ENCODE measurements at places on chromosomes 11 and 22. TPM values are rescaled to one million over a fixed set of nuclear protein-coding genes. Genes with fewer than 3 reads are reported as not detected.

DNA sequence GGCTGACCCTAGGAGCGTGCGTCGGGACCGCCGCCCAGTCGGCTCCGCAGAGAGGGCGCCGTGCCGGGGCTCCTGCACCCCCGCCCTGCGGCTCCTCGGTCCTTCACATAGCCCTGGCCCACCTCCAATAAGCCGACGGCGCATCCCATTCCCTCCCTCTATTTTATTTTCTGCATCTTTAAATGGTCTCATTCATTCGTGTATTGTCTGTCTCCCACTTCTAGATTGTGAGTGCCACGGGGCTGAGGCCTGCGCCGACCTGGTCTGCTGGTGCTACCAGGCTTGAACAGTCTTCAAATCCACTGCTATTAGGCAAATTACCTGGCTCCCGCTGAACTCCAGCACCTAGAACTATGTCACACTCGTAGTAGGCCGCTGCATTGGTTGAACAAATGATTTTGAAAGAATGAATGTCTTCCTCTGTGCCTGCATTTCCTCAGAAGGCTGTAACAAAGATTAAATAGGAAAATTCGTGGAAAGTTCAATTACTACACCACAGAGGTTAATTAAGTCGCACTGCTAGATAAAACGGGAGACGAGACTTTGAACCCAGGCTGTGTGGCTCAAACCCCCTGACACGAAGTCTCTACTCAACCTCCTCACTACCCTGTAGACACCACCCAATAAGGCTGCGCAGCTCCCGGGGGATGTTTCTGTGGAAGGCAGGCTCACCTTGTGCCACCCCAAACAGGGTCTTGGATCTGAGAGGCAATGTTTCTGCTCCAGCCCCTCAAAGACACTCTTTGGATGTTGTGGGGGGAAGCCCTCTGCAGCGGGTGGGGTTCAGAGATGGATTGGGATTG lies 1.2 kb upstream of the PPP1R14B start:
- no peak for DNase-seq
- H3K4me3 ChIP-seq, result peak overlapping the region; percentile 90
- H3K27me3 ChIP-seq, result no peaks in the 10 kb centered on the region
- no peak overlapping the region for H3K27ac ChIP-seq
- peaks cover 27% of the 10 kb centered on the region for H3K4me1 ChIP-seq

DNA sequence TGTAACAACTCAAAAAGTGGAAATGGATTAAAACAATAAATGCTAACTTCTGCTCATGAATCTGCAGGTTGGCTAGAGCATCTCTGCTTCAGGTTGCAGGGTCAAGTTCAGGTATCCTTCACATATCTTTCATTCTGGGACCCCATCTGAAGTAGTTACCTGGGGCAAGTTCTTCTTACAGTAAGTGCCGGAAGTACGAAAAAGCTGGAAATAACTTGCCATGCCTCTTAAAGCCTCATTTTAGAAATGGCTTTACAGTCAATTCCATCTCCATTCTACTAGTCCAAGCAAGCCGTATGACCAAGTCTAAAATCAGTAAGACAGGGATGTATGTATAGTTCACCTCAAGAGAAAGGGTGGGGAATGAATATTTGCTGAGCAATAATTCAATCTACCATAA lies 93.7 kb downstream of the FCHSD2 start:
- H3K27me3 ChIP-seq, result no peaks in the 10 kb centered on the region
- H3K36me3 ChIP-seq, result peaks cover 2% of the 10 kb centered on the region
- no peak overlapping the region for H3K27ac ChIP-seq
- peak overlapping the region; percentile 72 for H3K4me3 ChIP-seq
- DNase-seq, result no peak
- peaks cover 12% of the 10 kb centered on the region for H3K4me1 ChIP-seq

FOLR1 gene
- not detected for total RNA-seq

PYGM gene
- total RNA-seq, result 3.1 TPM

DNA sequence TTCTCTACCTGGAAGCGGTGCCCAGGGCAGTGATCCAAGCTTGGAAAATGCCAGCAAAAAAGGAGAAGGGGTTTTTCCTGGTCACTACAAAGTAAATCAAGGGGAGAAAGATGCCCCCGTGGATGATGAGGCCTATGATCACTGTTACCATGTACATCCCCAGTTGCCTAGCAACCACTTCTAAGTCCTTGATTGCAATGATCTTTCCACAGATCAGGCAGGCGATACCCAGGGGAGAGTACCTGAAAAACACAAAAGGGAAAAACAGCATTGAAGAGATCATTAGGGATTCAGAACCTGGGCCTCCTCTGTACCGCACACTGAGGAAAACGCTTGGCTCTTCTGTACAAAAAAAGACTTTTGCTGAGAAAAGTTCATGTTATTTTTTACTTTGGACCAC lies 127.1 kb downstream of the SLC1A2 start:
- H3K4me3 ChIP-seq, result no peak overlapping the region
- peak overlapping the region; percentile 3 for H3K27ac ChIP-seq
- DNase-seq, result no peak
- peaks cover 29% of the 10 kb centered on the region for H3K4me1 ChIP-seq

TH gene
- total RNA-seq, result not detected

DNA sequence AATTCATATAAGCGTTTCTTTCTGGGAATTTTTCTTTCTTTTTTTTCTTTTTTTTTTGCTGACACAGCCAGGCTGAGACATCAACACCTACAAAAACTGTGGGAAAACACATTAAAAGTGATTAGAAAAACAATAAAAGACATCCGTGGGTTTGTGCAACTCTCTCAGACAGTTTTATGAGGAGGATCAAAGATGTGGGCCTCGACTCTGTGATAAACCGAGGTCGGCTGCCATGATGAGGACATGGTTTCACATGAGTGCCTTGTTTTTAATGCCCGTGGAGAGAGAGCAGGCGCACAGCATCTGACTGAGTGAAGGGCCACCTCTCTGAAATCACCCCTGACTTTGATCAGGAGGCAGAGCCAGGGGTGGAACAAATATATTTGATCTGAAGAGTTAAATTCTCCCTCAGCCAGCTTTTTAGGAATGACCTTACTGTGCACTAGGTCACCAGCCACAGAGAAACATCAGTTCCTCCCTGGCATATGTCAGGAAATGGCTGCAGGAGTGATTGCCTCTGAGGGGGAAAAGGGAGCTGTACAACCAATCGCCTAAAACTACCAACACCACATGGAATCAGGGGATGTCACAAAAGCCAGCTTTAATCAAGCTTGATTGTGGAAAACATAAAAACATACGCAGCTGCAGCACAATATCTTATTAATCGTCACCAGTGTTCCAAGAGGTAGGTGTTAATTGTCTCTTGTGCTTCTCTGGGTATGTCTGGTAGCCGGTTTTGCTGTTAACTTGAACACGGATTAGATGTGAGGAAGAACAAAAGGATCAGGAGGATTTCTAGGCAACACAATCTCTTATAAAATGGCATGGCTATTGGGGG lies 164.7 kb downstream of the MAML2 start:
- peaks cover 32% of the 10 kb centered on the region for H3K4me1 ChIP-seq
- H3K27ac ChIP-seq, result no peak overlapping the region
- H3K27me3 ChIP-seq, result no peaks in the 10 kb centered on the region
- no peak for DNase-seq

SPA17 gene
- total RNA-seq, result 2.4 TPM

DNA sequence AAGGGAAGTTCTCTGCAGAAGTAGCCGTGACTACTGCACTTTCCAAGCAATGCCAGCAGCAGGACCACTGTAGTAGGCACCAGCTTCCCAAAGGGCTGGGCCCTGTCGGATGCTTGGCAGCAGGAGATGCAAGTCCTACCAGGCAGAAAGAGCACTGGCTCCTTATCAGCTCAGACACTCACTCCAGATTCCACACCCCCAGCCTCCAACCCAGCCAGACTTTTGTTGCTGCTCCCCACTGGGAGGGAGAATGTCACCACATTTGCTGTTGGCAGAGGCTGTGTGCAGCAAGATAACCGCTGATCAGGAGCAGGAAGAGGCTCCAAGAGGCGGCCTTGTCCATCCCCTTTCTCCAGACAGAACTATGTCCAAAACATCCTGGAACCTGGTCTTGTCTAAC lies 118.7 kb downstream of the C11orf58 start:
- H3K27me3 ChIP-seq, result no peaks in the 10 kb centered on the region
- peaks cover 2% of the 10 kb centered on the region for H3K36me3 ChIP-seq
- no peak overlapping the region for H3K27ac ChIP-seq
- H3K4me3 ChIP-seq, result no peak overlapping the region
- no peak for DNase-seq
- H3K4me1 ChIP-seq, result peaks cover 3% of the 10 kb centered on the region

GRCh38 chr22:19244600-19245352 lies 46.7 kb downstream of the CLTCL1 start:
- DNase-seq, result no peak
- H3K4me1 ChIP-seq, result no peaks in the 10 kb centered on the region
- H3K4me3 ChIP-seq, result no peak overlapping the region
- H3K27ac ChIP-seq, result no peak overlapping the region

DNA sequence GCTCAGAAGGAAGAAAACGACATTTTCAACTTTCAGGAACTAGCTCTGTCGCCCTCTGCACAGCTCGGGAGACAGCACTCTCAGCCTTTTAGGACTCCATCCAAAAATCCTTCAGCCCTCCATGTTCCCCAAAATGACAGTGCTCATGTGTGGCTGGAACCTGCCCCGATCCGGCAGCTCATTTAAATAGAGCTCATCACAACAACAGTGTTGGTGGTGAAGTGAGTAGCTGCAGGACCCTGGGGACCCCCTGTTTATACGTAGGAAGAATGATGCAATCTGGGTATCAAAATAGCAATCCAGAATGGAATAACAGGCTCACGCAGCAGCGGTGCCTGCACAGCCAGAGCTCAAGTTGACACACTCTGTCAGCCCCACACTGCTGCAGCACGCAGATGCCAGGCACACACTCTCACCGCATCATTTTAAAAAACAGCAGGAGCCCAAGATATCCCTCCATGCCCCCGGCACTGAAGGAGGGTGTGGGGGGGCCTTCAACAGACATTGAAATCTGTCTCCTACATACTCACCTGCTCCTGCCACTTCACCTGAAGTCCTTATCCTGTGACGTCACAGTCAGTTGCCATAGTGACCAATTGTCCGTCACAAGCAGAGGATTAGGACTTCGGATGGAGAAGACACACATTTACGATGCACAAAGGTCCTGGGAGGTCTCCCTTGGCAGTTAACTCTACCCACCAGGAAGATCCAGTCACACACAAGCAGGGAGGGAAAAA lies 24.0 kb downstream of the TRIM66 start:
- no peak for DNase-seq
- H3K4me1 ChIP-seq, result peaks cover 10% of the 10 kb centered on the region
- H3K4me3 ChIP-seq, result no peak overlapping the region
- H3K36me3 ChIP-seq, result peaks cover 2% of the 10 kb centered on the region

DNA sequence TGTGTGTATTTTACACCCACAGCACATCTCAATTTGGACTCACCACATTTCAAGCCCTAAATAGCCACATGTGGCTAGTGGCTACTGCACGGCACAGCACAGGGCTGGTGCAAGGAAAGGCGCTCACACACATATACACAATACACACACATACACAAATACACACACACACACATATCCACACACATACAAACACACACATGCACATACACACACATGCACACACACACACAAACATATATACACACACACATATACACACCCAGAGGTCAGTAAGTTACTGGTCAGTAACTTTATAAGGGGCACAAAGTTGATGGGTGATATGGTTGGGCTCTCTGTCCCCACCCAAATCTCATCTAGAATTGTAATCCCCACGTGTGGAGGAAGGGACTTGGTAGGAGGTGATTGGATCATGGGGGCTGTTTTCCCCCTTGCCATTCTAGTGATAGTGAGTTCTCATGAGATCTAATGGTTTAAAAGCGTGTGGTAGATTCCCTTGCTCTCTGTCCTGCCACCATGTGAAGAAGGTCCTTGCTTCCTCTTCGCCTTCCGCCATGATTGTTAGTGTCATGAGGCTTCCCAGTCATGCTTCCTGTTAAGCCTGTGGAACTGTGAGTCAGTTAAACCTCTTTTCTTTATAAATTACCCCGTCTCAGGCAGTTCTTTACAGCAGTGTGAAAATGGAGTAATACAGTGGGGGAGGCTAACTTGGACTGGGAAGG lies 37.6 kb upstream of the DKK3 start:
- DNase-seq, result no peak
- peak overlapping the region; percentile 49 for H3K27ac ChIP-seq
- H3K4me3 ChIP-seq, result no peak overlapping the region
- H3K4me1 ChIP-seq, result peaks cover 21% of the 10 kb centered on the region
- no peaks in the 10 kb centered on the region for H3K36me3 ChIP-seq
- peaks cover 16% of the 10 kb centered on the region for H3K27me3 ChIP-seq

DNA sequence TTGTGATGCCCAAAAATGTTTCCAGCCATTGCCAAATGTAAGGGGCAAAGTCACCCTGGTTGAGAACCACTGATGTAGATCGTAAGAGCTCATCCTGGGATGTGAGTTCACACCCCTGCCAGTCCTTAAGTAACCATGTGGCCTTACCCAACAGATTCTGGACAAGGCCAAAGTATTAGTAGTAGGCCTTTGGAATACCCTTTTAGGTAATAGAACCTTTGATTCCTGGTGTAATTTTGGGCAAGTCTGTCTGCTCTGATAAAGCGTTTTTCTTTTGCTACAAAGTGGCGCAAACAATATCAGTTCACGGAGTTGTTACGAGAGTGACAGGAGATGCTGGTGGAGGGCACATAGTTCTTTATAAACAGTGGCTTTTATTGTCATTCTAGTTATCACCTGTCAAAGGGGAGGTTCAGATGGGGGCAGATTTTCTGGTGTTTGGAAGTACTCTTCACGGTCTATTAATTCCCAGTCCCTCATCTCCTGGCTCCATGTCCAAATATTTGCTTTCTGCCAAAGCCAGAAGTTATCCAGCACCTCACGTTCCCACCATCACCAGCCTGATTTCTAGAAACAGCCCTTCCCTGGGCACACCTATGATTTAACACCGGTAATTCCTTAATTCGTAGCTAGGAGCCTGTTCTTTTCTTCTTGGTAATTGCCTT lies 73.8 kb upstream of the CRYBB3 start:
- no peak overlapping the region for H3K4me3 ChIP-seq
- no peaks in the 10 kb centered on the region for H3K4me1 ChIP-seq
- DNase-seq, result no peak
- no peak overlapping the region for H3K27ac ChIP-seq
- H3K36me3 ChIP-seq, result peaks cover 16% of the 10 kb centered on the region

DNA sequence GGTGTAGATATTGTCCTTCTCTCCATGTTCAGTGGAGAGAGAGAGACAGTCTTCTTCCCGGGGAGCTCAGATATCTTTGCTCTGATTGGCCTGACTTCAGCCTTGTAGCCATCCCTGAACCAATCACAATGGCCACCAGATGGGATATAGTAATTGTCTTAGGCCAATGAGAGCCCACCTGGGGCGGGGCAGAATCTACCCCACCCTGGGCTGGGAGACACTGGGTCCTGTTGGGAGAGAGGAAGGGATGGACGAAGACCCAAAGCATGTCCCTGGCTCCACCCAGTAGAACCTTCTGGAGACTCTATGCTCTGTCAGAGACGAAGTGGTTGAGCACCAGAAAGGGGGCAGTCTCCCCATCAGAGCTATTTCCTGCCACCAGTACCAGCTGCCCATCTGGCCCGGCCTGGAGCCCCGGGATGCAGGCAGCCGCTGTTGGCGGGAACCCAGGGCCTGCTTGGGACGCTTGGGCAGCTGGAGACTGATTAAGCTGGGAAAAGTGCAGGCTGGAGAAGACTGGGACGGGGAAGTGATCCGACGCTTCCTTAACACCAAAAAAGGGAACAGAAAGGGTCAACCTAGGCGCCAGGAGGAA lies 31.6 kb upstream of the CBX7 start:
- no peaks in the 10 kb centered on the region for H3K36me3 ChIP-seq
- H3K4me1 ChIP-seq, result no peaks in the 10 kb centered on the region
- H3K4me3 ChIP-seq, result no peak overlapping the region
- no peak for DNase-seq

CALCB gene
- 0.99 TPM for total RNA-seq

- peaks cover 6% of the 10 kb centered on the region for H3K4me1 ChIP-seq
- H3K27me3 ChIP-seq, result no peaks in the 10 kb centered on the region
- no peak overlapping the region for H3K27ac ChIP-seq
- no peak for DNase-seq
- peaks cover 2% of the 10 kb centered on the region for H3K36me3 ChIP-seq
- H3K4me3 ChIP-seq, result no peak overlapping the region
These were observed 6.5 kb downstream of the TPCN2 start for GRCh38 chr11:69055212-69055586.

Data from activated CD4-positive, alpha-beta T cell treated with anti-CD3 and anti-CD28 coated beads, Interleukin-2, amount 10 ng/mL, durations not matched to agents 24 days and 14 days (primary cell).